DMS79 (cell line): ENCODE measurements at places on chromosomes 6 and 20.

GRCh38 chr6:57256541-57256940 lies 34.4 kb upstream of the RAB23 start:
- no peak for DNase-seq

DNA sequence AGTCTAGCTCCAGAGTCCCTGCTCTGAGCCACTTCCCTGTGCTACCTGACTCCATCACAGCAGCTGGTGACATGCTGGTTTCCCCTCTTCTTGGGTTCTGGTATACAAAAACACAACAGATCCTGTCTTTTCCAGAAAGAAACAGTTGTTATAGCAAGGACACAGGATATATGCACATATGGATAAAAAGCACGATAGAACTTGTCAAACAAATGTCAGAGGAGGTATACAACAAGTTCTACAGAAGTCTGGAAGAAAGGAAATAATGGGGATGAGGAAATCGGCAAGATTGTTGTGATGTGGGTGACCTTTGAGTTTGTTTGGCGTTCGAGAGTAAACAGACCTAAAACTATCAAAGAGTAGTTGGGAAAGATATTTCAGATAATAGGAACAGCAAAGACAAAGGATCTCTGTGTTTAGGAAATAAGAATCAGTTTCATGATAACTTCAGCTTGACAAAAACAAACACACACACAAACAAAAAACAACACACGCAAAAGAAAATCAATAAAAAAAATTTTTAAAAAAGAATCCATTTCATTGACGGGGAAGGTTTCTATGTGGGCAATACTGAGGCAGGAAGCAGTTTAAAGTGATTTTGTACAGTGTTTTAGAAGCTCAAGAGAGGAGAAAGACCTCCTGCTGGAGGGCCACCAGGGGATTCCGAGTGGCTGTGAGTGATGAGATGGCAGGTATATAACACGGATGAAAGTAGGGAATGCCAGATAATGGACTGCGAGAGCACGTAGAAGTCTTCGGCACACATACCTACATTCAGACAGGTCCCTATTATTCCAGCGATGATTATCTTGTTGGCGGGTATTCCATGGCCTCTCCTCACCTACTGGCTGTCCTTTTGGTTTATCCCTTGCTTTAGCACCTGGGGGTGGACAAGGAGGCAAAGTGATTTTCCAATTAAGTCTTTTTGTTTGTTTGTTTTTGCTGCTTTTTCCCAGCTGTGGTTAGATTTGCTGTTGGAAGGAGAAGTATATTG lies 174.9 kb downstream of the HS3ST5 start:
- no peak for DNase-seq

DNA sequence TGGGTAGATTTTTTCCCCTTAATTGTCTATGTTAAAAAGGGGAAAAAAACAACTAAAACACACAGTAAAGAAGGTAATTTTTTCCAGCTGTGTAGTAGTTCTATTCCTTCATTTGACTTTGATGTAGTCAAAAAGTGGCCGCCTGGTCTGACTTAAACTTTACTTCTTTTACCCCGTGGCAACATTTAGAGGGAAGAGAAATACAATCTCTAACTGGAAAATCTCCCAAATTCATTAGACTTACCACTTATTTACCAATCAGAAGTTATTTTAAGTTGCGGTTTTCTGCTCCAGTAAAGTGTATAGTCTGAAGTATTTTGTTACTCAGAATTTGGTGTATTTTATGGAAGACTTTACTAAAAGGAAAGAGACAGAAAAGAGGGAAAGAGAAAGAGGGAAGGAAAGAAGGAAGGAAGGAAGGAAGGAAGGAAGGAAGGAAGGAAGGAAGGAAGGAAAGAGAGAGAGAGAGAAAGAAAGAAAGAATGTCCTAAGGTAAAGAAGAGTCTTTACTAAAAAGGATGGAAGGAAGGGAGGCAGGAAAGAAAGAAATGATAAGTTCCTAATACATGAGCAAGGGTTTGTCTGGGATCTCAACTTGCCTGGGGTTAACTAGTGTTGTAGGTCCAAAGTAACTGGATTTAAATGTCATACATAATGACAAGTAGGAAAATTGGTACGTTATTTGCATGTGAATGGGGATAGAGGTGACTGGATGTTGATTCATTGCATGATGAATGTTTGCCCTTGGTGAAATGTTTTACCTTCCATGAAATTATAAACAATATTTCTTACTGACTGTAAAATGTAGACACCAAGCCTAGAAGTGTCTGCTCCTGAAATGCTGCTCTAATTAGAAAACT lies 135.1 kb downstream of the SAMD5 start:
- no peak for DNase-seq

GRCh38 chr20:62197801-62198200 lies 15.0 kb downstream of the MTG2 start:
- DNase-seq: no peak

DNA sequence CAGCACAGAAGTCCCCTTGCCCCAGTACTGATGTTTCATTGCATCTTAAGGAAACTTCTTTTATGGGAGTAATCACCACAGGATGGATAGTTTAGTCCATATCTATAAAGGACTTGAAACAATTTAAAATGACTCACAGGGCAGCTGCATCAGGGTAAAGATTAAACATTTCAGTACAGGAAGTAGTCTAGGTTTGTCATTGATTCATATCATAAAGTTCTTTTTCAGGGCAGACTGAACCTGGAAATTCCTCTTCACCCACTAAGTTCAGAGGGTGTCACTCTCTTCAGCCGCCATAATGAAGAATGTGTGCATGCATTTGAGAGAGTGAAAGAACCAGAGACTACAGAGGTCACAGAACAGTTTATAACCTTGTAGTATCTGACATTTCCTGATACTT lies 296.3 kb upstream of the JAG1 start:
- DNase-seq: no peak
